ENCODE measurements at places on chromosomes 13 and 19. TPM values are rescaled to one million over a fixed set of nuclear protein-coding genes. Genes with fewer than 3 reads are reported as not detected.

Gene KCNRG
- polyA plus RNA-seq: 1.9 TPM

Gene KIR3DL3
- not detected for polyA plus RNA-seq

Gene RNF17
- polyA plus RNA-seq: 0.25 TPM

Gene SHC2
- polyA plus RNA-seq: 111 TPM

Gene LRRC63
- 0.73 TPM for polyA plus RNA-seq

Gene NALCN
- 20.8 TPM for polyA plus RNA-seq

All from spinal cord (tissue), 10 donors.